ENCODE measurements at places on chromosomes 11 and 22.

GRCh38 chr11:115743719-115744118 lies 239.5 kb upstream of the CADM1 start:
- DNase-seq = no peak

DNA sequence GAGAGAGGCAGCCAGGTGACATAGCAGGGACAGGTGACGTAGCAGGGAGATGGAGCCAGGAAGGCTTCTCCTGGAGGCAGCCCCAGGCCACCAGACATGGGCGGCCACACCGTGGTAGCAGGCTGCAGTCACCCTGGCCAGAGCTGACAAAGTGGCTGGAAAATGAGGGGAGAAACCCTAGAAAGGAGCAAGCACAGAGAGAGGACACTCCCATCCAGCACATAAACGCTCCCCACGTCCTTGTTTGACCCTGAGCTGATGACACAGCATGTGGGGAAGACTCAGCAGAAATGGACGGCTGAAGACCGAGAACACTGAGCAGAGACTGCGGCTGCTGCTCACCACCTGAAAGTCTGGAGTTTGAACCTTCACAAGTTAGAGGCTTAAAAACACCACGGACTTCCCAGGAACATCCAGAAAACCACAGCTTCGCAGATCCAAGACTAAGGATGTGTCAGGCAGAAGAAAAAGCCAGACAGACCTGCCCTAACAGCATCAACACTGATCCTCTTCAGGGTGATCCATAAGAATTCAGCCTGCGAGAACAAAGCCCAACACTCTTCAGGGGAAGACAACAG lies 28.7 kb downstream of the DRD4 start:
- DNase-seq = no peak

GRCh38 chr22:35629406-35630216 lies 12.5 kb upstream of the MB start:
- no peak for DNase-seq

GRCh38 chr22:40679249-40679963 lies at the start of gene MCHR1:
TSS of gene MCHR1 (plus strand) at chr22:40679484. CDS start at chr22:40679653, 169 bp downstream.
- no peak for DNase-seq

DNA sequence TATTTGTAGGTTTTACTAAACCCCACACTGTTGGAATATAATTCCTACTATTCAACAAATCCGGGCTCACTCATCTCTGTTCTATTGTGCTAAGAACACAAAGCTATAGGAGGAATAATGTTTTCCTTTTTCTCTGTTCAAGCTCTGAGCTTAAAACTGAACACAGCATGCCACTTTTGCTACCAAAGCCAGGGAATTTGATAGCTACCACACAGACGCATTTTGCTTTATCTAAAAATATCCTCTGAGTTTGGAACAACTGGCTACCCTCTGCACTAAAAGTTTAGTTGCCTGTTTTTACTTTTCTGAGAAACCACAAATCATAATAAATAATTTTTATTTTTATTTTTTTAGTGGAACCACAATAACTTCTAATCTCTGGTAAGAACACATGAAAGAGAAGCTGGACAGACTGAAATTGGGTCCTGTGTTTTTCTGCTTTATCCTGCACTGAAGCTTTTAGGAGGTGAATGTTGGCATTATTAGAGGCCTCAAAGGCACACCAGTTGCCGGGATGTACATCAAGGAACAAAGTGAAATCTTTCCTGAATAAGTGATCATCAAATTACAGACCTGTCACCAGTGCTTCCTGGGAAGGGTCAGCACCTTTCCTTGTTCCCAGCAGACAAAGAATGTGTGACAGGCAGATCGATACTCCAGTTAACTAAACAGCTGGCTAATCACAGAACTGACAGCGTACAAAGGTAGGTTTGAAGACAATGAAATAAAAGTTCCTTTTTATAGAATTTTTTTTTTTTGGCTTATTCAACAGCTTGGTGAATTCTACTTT lies 523.2 kb upstream of the TENM4 start:
- no peak for DNase-seq

- DNase-seq = no peak
These were observed 32.4 kb upstream of the NAV2 start for GRCh38 chr11:19679952-19680828.

DNA sequence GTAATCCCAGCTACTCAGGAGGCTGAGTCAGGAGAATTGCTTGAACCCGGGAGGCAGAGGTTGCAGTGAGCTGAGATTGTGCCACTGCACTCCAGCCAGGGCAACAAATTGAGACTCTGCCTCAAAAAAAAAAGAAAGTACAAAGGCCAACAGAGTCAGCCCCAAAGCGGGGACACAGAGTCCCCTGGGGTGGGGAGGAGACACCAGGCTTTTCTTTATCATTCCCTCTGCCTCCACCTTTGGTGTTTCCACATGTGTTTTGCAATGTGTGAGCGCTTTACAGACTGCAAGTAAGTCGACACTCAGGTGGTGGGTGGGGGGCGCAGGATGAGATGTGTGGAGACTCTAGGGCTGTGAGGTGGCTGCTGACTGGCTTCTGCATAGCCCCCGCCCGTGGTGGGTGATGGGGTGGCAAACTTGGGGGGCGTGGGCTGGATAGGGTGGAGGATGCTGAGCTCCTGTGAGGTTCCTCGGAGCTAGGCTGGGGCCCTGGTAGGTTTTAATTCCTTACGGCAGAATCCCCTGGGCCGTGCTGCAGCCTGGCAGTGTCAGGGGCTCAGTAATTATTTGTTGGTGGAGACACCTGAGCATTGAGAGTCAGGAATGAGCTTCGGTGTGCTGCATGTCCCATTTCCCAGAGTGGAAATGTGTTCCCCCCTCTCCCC lies 177.2 kb downstream of the CTTN start:
- no peak for DNase-seq

GRCh38 chr11:47914743-47915142 lies 65.6 kb upstream of the PTPRJ start:
- DNase-seq = no peak

DNA sequence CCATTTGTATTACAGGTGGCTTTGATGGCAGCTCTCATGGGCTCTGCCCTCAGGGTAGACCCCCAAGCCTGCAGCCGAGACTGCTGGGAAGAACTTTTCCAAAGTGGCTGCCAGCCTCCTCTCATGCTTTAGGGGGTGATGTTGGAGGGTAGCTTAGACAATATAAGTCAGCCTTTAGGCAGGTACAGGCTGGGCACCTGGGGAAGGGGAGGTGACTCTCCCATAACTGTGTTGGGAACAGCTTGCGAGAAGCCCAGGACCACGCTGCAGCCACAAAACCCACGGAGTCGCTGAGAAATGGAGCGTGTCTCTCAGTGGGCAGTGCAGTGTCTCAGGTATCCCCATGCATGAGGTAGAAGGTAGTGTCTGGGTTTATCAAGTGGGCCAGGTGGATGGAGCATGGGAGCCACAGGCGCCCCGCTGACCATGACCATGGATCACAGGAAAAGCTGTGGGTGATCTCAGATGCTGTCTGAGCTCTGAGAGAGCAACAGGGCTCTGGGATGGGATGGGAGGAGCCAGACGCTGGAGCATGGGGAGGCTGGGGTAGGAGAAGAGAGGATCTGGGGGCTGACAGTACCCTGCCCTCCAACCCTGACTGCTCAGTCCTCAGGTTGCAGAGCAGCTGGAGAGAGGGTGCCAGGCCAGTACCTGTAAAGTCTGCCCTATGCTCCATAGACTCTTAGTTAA lies 115.2 kb downstream of the FEZ1 start:
- no peak for DNase-seq

DNA sequence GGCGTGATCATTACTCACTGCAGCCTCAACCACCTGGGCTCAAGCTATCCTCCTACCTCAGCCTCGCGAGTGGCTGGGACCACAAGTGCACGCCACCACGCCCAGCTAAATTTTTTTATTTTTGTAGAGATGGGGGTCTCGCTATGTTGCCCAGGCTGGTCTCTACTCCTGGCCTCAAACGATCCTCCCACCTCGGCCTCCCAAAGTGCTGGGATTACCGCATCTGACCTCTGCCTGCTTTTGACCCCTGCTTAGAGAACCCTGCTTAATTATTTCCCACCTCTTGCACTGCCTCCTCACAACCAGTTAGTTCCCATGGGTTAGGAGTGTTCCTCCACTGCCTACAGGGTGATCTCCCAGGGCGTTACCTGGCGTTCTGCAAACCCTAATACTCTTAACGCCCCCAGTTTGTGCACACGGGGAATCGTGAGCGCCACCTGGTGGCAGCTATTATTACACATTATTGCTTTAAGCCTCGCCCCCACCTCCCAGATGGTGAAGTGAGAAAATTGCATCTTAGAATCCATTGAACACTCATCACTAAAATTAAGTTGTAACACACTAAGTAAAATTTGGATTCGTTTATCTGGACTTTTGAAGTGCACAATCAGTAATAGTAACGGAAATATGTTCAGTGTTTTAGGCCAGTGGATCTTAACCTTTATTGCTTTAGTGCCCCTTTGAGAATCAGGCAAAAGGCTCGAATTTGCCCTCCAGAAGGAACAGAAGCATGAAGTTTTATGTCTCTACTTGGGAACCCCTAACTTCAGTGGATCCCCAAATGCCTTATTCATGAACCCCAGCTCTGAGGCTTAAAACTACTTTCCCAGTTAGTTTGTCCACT lies 61.4 kb upstream of the ASPHD2 start:
- peak; percentile 41 for DNase-seq

- DNase-seq = no peak
These were observed 679.9 kb downstream of the OPCML start for GRCh38 chr11:132852361-132852760.

DNA sequence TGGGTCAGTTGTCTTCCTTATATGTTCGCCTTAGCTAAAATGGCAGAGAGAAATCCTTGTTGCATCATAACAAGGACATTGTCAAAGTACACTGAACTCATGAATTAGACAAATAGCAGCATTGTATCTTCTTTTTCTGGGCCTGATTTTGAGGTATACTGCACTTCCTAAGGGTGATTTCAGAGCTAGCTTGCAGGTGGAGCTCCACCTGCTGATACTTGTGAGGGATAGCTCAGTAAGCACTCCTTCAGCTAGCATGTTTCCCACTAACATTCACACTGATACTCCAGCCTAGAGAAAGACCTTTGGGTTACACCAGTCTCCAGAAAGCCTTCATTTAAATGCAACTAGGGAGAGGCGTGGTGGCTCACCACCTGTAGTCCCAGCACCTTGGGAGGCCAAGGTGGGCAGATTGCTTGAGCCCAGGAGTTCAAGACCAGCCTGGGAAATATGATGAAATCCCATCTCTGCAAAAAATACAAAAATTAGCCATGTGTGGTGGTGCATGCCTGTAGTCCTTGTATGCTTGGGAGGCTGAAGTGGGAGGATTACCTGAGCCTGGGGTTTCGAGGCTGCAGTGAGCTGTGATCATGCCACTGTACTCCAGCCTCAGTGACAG lies 29.8 kb downstream of the JAM3 start:
- no peak for DNase-seq

DNA sequence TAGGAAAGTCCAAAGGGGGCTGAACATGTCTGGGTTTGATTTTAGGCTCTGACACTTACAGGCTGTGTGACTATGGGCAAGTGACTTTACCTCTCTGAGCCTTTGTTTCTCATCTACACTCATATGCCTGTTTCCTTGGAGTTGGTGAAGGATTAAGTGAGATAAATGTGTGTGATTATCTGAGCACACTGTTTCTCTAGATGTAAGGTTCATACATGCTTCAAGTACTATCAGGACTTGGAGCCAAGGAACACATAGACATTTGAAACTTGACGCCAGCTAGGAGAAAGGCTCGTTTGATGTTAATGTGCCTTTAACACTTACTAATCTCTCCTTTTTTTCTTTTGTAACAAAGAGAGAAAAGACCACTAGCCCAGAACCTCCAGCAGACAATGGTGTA lies 9.7 kb downstream of the CRYBB1 start:
- DNase-seq = no peak

- no peak for DNase-seq
These were observed 21.4 kb downstream of the POU2F3 start for GRCh38 chr11:120261321-120261720.

DNA sequence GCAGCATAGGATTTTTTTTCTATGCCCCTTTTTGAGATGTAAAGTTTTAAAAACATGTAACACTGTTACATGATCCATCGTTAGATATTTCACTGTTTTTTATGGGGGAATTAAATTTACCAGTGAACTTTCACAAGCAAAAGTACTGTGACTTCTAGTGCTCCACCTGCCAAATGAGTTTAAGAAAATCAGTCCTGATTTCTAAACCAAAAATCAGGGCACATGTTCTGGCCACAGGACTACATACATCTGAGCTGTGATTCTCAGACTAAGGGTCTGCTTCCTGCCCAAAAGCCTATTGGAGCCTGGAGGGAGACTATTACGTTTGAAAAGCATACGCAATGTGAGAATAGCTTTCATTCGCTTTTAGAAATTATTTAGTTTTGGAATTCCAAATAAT lies 22.5 kb downstream of the TMPRSS13 start:
- DNase-seq = no peak

GRCh38 chr11:4551346-4551979 lies 6.5 kb downstream of the OR52M1 start:
- no peak for DNase-seq

Measured in HL-60 (cell line).